NCI-H2081 (cell line): ENCODE measurements at places on chromosomes 16 and 17.

DNA sequence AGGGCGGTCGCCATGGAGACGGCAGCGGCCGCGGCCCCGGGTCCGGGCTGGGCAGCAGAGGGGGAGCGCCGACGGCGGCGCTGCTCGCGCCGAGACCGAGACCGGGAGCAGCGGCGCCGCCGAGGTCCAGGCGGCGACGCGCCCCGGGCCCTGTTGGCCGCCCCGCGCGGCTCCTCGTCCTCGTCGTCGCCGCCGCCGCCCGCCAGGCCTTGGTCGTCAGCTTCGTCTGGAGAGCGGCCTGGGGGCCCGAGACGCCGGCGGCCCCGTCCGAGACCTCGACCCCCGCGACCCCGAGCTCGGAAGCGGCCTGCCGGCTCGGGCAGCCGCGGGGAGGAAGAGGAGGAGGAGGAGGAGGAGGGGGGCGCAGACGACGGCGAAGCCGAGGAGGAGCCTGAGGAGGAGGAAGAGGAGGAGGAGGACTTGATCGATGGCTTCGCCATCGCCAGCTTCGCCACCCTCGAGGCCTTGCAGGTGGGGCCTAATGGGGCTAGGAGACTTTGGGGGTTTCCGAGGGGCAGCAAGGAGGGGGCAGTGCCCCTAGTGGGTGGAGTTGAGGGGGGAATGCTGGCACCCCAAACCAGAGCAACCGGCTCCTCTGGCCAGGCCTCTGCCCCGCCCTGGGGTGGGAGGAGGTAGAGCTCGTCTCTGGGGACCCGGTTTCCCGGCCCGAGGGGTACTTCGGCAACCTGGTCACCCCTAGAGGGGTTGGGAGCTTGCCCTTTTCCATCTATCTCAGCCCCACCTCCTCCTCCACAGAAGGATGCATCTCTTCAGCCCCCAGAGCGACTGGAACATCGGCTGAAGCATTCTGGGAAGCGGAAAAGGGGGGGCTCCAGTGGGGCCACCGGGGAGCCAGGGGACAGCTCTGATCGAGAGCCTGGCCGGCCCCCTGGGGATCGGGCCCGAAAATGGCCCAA is 1.5 kb downstream of the FBRS start:
- DNase-seq: no peak

DNA sequence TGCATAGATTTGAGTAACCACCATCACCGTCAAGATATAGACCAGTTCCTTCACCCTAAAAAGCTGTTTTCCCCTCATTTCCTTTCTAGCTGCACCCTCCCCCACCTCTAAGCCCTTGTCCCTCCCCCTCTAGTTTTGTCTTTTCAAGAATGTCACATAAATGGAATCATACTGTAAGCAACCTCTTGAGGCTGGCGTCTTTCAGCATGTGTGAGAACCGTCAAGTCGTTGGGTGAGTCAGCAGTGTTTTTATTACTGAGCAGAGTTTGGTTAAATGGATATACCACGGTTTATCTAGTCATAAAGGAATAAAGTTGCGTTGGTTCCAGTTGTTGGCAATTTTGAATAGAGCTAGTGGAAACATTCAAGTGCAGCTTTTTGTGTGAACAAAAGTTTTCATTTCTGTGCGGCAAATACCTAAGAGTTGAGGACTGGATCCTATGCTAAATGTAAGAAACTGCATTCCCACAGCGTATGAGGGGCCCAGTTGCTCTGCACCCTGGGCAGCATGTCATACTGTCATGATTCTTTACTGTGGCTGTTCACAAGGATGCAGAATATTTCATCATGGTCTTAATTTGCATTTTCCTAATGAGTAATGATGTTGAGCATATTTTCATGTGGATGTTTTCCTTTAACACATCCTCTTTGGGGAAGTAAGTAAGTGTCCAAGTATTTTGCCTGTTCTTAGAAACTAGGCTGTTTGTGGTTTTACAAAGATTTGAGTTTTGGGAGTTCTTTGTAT is 264.3 kb downstream of the CPPED1 start:
- DNase-seq: no peak

GRCh38 chr16:1152123-1152638 is 725 bp upstream of the CACNA1H start:
- DNase-seq: no peak

DNA sequence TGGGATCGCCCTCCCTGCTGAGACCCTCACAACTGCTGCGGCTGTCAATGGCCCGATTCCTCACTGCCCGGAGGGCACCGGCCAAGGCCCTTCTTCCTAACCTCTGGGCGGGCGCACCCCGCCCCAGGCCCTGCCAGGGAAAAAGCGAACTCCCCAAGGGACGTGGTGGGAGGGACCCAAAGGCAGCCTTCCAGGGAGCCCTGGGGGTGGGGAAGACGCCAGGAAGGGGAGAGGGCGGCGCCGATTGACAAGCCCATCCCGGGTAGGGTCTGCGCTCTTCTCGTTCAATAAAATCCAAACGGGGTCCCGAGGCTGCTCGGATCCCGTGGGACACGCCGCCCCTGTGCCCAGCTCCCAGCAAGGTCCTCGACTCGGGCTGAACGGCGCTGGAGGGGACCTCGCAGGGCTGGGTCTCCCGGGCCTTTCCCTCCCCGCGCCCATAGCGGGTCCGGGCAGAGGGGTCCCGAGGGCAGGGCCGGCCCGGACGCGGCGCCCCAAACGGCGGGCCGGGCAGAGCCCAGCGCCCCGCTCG is 416 bp downstream of the KIFC3 start:
- DNase-seq: no peak

GRCh38 chr17:16908273-16908672 is 63.6 kb downstream of the TNFRSF13B start:
- DNase-seq: no peak

DNA sequence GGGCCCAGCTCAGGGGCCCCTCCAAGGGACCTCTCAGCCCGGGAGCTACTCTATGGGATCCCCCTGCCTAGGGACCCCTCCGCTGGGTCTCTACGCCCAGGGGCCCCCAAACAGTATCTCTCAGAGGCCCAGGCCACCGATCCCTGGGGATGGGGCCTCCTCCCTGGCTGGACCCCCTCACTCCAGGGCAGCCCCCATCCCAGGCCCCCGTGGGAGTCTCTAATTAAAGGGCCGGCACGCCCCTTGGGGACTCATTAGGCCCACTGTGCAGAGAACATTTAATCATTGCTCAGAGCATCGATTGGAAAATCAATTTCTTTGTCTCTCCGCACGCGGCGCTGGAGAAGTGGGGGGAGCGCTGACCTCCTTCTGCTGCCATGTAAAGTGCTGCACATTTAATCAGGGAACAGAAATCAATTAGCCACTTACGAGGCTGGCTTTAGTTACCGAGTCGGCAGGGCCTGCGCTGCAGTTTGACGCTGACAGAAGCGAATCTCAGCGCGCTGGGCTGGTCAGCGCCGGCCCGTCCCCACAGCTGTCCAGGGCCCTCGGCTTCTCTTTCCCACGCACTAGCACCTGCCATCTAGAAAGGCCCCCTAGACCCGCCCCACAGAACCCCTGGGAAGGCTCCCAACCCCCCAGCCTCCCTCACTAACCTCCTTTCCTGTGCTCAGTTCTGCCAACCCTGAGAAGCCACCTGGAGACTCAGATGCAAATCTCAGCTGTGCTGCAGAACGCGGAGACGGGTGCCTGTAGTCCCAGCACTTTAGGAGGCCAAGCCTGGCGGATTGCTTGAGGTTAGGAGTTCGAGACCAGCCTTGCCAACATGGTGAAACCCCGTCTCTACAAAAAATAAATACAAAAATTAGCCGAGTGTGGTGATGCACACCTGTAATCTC is 20.2 kb upstream of the C1QL1 start:
- no peak for DNase-seq

DNA sequence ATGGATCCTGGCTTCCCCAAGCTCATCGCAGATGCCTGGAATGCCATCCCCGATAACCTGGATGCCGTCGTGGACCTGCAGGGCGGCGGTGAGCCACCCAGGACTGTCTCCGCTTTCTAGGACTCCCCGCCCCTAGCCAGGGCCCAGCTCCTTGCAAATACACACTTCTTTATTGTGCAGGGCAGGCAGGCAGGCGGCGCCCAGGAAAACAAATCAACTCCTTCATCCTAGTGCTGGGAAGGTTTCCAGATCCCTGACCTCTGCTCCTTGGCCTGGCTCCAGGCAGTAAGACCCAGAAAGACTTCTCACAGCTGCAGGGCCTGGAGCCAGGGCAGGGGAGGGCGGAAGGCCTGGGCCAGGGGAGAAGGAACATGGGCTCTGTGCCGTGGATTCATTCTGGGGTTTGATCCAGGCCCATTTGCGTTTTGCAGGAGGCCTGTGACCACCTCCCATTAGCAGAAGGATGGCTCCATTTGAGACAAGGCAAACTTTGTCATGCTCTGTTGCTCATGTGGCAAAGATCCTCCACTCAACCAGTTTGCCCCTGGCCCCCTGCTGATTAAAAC is 6.0 kb upstream of the LPCAT2 start:
- DNase-seq: peak; percentile 37

GRCh38 chr17:29140631-29141513 is 39.3 kb downstream of the MYO18A start:
- no peak for DNase-seq
